ENCODE measurements at places on chromosomes 7 and 10.

GRCh38 chr7:3888096-3888495, 587.0 kb downstream of the SDK1 start:
- DNase-seq: no peak

- no peak for DNase-seq
These were observed 101.4 kb upstream of the ZNF32 start for GRCh38 chr10:43749940-43750552.

DNA sequence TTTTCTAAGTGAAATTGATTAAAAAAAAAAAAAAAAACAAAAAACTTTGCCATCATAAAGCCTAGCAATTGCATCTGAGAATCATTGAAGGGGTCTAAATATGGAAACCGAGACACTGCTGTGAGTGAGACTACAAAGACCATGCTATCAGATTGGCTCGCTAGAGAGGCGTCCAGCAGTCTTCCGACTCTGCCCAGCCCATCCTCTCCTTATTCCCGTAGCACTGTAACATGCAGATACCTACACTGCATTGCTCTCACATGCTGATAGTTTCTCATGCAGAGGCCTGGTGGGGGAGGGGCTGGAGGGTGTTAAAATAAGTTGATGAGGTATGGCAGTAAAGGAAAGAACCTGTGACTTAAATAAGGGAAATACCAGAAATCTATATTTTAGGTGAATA, 130.7 kb downstream of the NRF1 start:
- DNase-seq: no peak

DNA sequence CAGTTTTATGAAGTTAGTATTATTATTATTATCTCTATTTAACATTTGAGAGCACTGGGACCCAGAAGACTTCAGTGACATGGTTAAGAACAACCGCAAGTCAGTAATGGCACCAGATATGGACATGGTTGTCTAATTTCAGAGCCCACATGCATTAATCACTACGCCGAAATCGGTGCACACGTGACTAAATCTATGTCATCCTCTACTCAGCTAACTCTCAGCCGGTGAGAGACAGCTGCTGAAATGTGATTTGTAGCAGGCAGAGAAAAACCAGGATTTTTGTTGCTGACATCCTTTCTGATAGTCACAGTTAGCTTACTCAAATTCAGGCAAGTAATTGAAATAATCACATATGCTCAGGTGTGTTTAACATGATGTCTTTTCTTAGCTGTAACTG, 127.7 kb downstream of the SPAG6 start:
- no peak for DNase-seq

DNA sequence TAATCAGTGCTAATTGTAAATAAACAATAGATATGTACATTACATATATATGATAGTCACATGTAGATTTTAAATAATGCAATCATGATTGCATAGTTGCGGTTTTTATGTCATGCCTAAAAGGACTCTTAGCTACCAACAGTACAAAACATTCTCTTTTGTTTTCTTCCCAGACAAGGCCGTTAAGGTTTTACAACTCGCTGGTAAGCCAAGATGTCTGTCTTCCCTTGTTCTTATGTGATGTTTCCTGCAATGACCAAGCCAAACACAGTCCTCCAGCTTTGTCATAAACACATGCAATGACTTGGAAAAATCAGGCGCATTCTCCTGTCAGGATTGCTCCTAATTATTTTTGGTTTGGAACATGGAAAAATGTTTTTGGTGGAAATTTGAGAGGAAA, 192.3 kb upstream of the GLI3 start:
- DNase-seq: no peak

DNA sequence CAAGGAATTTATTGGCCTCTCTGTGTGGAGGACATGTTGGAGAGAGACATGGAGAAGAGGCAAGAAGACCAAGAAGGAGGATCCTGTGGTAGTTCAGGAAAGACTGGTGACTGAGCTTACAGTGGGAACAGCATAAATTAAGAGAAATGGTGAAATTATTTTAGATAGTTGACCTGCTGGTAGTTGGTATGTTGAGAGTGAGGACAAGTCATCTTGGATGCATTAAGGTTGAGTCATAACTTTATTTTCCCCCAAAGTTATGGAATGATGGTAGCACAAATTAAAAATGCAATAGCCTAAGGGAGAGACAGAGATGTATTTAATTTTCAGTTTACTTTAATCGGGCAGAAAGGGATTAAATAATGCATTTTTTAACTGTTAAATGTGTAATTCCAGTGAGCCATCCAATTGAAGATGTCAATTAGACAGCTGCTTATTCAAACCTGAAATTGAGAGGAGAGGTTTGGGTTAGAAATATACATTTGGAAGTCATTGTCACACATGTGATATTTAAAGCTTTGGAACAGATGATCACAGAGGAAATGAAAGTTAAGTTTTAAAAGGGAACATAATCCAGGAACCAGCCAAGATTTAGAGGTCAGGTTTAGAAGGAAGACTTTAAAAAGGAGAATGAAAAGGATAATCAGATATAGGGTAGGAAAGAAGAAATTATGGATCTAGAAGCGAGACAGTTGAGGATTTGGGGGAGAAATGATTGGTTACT, 80.6 kb downstream of the DGKB start:
- no peak for DNase-seq

- no peak for DNase-seq
These were observed 583.5 kb downstream of the PARD3 start for GRCh38 chr10:34231441-34232180.

- no peak for DNase-seq
These were observed 2.1 kb downstream of the ATP5MK start for GRCh38 chr10:103394180-103394579.

- no peak for DNase-seq
These were observed 84.9 kb downstream of the C10orf105 start for GRCh38 chr10:71634531-71635164.

GRCh38 chr10:5402798-5403197, 1.8 kb downstream of the TUBAL3 start:
- no peak for DNase-seq
